ENCODE measurements at places on chromosomes 6 and 20.

DNA sequence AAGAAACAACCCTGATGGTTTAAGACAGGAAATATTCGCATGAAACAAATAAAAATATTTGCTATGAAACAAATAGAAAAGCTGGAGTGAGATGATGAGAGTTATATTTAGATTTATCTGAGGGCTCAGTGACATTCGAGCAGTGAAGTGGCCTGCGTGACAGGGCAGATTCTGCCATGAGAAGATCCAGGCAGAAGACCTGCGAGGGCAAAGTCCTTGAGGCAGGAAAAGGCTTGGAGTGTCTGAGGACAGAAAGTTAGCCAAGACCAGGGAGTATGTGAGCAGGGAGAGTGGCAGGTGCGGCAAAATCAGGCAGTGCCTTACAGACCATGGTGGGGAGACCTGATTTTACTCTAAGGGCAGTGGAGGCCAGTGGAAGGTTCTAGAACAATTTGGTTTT lies 66.9 kb upstream of the RIN2 start:
- DNase-seq: no peak

- no peak for DNase-seq
Observed at GRCh38 chr20:1390581-1391403, 2.1 kb downstream of the FKBP1A start.

DNA sequence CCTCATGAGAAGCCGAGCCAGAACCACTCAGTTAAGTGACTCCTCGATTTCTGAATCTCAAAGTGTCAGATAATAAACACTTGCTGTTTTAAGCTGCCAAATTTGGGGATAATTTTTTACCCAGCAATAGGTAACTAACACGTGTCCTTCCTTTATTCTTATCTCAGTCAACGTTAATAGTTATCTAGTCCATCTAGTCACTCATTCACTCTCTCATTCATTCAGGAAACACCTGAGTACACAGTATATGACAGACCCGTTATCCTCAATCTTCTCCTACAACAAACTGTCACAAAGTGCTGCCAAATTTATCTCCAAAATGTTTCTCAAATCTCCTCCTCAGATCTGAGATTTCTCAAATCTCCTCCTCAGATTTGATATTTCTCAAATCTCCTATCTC lies 13.1 kb downstream of the FAM184A start:
- DNase-seq: no peak

DNA sequence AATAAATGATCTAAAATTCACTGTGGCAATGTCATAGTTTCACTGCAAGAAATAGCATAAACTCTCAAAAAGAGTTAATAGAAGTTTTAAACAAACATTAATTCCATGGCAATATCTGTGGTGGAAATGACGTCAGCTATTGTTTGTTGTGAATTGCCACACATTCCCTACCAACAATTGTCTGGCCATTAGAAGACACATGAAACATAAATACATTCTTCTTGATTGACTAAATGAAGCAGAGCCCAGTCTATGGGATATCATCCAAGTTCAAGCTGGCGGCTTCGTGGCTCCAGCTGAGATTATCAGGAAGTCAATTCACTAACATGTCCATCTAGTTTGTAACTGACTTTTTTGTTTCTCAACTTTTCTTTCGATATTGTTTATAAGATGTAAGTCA lies 369.0 kb downstream of the ARHGAP18 start:
- no peak for DNase-seq

GRCh38 chr6:148021699-148022098 lies 320.9 kb upstream of the SASH1 start:
- DNase-seq: no peak

- no peak for DNase-seq
Observed at GRCh38 chr20:63224412-63225081, 8.6 kb upstream of the YTHDF1 start.

DNA sequence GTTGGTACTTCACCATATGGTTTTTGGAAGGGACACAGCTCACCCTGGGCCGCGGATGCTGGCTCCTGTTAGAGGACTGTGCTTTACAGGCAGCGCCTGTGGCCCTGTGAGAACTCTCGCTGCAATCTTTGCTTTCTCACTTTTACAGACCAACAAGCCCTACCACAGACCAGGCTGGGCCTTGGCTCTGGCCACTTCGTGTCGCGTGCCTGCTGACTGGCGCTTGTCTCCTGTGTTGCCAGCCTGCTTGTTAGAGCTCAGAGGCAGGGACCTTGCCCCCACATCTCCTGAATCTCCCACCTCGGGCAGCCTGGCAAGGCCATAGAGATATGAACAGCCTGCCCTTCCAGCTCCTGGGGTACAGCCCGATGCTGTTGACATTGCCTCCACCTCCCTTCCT lies 56.1 kb downstream of the SYNJ2 start:
- peak; percentile 68 for DNase-seq
